ENCODE measurements at places on chromosomes 2 and 18. TPM values are rescaled to one million over a fixed set of nuclear protein-coding genes. Genes with fewer than 3 reads are reported as not detected.

- DNase-seq: no peak
Observed at GRCh38 chr18:61980355-61980754, 87.5 kb upstream of the RNF152 start.

- DNase-seq: no peak
Observed at GRCh38 chr2:66548422-66548821, 113.5 kb downstream of the MEIS1 start.

GRCh38 chr2:114614592-114614991, 172.2 kb downstream of the DPP10 start:
- no peak for DNase-seq

- DNase-seq: no peak
Observed at GRCh38 chr2:160516547-160517365, 23.1 kb upstream of the RBMS1 start.

DNA sequence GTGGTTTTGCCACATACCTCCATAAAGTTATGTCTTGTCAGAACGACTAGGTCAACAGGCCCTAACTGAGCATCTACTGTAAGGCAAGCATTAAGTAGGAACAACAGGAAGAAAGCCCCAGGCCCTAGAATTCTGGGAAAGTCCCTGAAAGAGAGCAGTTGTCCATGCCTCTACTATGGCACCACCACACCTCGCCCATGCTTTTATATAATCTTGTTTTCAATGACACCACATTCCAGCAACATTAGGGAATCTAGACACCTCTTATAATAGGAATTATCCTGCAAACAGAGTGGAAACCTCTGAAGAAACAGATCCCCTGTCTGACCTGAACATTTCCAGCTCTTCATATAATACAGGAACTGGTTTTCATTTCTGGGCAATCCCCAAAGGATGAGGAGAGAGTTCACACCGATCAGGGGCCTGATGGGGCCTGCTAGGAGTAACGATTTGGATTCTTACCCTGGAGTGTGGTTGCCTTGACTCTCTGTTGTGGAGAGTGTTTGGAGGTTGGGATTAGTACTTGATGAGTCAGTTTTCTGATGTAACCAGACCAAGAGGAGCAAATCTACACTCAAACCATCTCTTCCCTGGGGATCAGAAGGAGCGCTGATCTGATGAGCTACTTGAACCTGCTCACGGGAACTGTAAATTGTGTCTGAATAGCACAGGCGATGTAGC, 31.9 kb upstream of the CEP68 start:
- DNase-seq: no peak

DNA sequence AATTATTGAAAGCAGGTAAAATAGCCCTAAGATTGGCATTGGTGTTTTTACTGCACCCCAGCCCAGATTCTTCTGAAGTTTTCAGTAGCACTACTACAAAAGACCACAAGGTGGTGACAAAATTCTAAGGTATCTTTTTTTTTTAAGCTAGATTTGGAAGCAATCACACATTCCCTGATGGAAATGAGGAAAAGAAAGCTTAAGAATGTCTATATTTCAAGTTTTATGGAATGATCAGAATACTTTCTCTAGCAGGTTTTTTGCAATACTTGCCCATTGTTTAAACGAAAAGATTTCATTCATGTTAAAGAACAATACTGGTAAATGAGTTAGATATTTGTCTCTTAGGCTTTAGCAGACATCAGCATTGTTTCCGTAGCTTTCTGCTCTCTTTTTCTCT, 32.1 kb upstream of the ZNF638 start:
- DNase-seq: no peak

DNA sequence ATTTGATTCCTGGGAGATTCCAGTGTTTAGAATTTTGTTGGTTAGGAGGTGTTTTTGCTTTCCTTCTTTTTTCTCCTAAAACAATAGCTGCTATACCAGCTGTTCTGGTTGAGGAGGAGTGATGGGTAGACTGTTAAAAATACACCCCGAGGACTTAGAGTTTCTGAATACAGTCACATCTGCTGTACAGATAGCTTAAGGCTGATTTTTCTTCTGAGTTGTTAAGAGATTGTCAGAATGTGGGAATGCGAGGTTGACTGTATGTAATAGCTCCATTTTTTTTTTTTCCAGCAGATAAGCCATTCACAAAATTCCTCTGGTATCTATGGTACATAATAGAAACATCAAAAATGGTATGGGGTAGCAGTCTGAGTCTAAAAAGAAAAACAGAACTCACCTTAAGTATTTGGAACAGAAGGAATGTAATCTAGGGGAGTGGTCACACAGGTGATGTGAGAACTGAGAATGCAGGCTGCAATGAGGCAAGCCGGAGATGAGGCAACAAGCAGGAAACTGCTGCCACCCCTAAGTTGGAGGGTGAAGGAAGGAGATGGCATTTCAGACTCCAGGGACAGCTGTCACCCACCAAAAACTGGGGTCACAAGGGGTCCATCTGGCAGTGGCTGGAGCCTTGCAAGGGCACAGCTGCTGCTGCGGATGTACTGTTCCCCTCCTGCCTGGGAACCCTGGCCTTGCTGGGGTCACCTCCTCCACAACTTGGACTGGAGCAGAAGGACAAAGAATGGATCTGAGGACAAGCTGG, 2.4 kb downstream of the DGKD start:
- DNase-seq: no peak

GRCh38 chr2:233772583-233772982, 5.5 kb upstream of the MROH2A start:
- DNase-seq: no peak

GRCh38 chr2:157261199-157261782, 3.8 kb downstream of the GALNT5 start:
- DNase-seq: no peak

- no peak for DNase-seq
Observed at GRCh38 chr2:8851811-8852560, 14.6 kb upstream of the KIDINS220 start.

- DNase-seq: no peak
Observed at GRCh38 chr2:178863856-178864620, 56.8 kb upstream of the TTN start.

DNA sequence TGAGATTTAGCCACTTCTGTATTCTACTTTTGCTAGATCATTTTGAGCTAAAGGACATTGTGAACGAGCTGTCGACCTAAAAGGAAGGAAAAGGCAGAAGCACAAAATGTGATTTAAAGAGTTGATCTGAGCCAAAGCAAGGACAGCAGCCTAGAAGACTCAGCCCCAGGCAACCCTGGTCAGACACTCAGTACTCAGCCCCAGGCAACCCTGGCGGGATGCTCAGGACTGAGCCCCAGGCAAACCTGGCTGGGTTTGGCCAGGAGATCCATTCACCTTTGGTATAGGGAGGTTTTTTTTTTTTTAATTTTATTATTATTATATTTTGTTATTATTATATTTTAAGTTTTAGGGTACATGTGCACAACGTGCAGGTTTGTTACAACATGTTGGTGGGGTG, 34.3 kb upstream of the PXDN start:
- no peak for DNase-seq

- DNase-seq: no peak
Observed at GRCh38 chr2:225911019-225911418, 511.5 kb downstream of the NYAP2 start.

- DNase-seq: no peak
Observed at GRCh38 chr2:102082571-102083392, 59.8 kb upstream of the IL1R1 start.

DNA sequence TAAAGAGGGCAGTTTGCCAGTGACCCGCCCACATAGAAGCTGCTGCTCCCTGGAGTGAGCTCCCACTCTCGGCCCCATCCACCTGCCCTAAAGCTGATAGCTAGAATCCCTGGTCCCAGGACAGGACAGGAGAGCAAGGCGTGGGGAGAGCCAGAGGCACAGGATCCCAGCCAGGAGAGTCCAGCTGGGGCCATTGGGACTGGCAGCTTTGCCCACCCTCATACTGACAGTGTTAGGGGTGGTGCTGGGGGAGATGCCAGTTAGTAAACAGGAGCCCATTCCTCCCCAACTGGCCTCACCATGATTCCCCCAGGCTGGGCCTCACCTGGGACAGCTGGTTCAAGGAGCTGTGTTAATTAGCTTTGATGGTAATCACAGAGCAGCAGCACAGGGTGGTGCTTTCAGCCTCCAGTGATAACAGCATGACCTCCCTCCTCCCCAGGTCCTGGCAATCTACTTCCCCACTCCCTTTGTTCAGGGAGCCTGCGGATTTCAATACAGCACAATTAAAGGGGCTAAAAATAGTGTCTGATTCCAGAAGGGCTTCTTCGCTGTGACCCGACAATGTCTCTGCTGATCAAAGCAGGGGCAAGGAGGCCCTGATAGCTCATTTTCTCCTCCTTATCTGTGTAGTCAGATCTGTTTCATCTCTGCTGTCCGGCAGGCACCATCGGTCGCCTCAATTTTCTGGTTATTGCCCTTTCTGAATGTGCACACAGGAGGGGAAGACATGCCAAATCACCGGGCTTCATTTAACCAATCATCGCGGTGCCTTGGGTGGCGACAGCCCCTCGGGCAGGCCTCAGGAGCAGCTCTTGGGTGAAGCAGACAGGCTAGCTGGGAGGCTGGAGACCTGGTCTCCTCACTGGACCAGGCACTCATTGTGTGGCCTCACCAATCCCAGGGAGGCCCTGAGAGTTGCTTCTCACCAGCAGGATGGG, 119.9 kb upstream of the TEX51 start:
- DNase-seq: no peak

GRCh38 chr2:155574941-155575340, 757.6 kb downstream of the NR4A2 start:
- DNase-seq: no peak

DNA sequence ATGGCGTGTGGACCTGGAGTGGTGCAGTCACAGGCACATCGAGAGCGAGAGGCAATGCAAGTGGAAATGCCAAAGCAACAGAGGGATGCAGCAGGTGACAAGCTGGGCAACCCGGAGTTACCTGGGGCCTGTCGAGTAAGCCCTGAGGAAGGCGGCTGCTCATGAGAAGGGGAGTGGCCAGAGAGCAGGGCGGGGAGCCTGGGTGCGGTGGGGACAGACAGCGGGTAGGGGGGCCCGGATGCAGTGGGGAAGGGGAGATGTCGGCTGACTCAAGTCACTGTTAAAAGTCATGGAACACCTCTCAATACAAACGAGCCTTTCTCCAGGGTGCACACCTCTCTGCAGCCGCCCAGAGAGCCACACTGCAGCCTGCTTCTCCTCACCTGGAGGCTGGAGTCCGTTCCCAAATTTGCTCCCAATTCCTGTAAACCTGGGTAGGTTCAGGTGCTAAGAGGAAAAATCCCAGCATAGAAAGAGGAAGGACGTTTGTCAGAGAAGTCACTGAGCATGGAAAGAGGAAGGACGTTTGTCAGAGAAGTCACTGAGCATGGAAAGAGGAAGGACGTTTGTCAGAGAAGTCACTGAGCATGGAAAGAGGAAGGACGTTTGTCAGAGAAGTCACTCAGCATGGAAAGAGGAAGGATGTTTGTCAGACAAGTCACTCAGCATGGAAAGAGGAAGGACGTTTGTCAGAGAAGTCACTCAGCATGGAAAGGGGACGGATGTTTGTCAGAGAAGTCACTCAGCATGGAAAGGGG, 71.7 kb upstream of the TWIST2 start:
- no peak for DNase-seq

GRCh38 chr18:11570073-11570588, 39.3 kb upstream of the SLC35G4 start:
- no peak for DNase-seq

DNA sequence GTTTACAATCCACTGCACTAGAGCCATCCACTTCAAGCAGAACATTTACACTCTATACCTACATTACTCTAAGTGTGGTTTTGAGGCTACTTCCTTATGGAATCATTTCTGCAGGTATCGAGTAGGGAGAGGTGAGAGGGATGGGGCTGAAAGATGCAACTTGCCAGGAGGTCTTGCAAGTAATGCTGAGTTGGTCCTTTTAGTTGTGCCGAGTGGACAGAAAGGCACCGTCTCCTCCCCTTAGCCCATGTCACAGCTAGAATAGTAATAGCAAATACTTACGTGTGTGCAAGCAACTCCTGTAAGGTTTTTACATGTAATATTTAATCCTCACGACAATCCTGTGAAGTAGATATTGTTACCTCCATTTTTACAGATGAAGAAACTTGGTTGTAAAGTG, 158.8 kb upstream of the TTC39C start:
- no peak for DNase-seq

DNA sequence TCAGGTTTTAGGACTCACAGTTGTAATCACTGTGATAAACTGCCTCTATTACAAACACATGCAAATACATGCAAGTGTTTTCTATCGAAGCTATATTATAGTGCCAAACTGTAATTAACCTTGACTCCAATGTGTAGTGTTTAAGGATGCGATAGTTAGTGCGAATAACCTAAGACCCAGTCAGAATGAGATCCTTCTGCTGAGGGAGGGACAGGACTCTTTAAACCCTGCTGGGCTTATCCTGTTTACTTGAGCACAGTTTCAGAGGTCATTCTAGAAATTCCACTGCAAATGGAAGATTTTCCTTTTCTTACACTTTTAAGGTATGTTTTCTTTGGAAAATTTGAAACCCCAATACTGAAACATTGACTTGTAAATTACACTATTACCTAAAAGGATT, 68.2 kb downstream of the CALCRL start:
- no peak for DNase-seq

The ATRAID gene
- 162 TPM for polyA plus RNA-seq

The EFHD1 gene
- polyA plus RNA-seq: 75.7 TPM

The COLEC11 gene
- polyA plus RNA-seq: 1.4 TPM

The NGEF gene
- polyA plus RNA-seq: 3.5 TPM

The CYTIP gene
- polyA plus RNA-seq: 2.3 TPM

The FOXI3 gene
- 0.17 TPM for polyA plus RNA-seq

The IL1B gene
- polyA plus RNA-seq: 0.83 TPM

The MAPRE3 gene
- 12.7 TPM for polyA plus RNA-seq

All from left renal pelvis (tissue), 4 donors.